Mucosa of descending colon (tissue), 3 donors: ENCODE measurements at places on chromosomes 4 and X. TPM values are rescaled to one million over a fixed set of nuclear protein-coding genes. Genes with fewer than 3 reads are reported as not detected.
A peak's percentile ranks its signal among the peaks of the same experiment; 100 is the strongest.

MRFAP1L1 gene
- 49.0 TPM for total RNA-seq

RPA4 gene
- total RNA-seq = 2.3 TPM

SPANXN4 gene
- not detected for total RNA-seq

FGF16 gene
- total RNA-seq = 0.28 TPM

RBM41 gene
- total RNA-seq = 15.6 TPM

GRCh38 chrX:66676990-66677389 lies 38.1 kb upstream of the EDA2R start:
- DNase-seq = no peak

- DNase-seq = peak; percentile 68
Observed at GRCh38 chr4:1899149-1900086, 28.2 kb downstream of the NSD2 start.

GRCh38 chr4:86506591-86506990 lies 87.5 kb upstream of the PTPN13 start:
- no peak for DNase-seq

DNA sequence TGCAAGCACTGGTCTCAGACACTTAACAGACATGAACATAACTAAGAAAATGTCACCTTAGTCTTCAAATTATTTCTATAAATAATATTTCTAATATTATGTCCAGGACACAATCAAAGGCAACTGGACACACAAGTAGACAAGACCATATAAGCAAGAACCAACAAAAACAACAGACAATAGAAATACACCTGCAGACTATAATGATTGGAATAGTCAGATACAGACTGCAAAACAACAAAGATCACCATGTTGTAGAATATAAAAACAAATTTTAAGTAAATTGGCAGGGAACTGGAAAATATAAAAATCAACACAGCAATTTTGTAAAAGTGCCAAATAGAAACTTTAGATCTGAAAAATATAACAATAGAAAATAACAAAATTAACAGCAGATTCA lies 220.7 kb downstream of the CLCN4 start:
- DNase-seq = no peak

DNA sequence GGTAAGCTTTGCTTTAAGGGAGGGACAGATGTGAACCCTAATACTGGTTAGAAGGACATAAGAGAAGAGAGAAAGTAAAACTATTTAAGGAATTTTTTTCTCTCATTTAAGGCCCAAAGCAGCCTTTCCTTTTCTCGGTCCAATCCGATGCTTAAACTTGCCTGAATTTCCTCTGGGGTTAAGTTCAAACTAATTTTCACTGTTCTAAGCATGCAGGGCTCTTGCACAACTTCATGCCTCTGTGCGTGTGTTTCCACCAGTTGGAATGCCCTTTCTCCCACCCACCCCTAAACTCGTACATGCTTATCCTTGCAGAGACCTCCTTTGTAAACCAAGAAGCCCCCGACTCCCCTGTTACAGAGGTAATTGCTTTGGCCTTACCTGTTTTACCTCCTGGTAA lies 204.7 kb downstream of the CBR4 start:
- no peak for DNase-seq

DNA sequence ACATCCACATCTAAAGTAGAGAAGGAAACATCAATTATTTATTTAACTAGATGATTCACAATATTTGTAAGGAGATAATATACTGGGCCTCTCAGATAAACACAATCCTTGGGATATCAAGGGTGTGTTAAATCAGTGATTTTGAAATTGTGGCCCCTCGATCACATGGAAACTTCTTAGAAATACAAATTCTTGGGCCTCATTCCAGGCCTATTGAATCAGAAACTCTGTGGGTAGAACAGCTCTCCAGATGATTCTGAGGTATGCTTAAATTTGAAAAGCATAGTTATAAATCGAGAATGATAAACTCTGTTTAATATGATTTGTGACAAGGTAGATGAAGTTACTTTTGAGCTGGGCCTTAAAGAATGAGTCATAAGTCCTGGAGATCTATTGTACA lies 64.3 kb upstream of the GPR174 start:
- DNase-seq = no peak

GRCh38 chrX:136710325-136710951 lies 62.5 kb downstream of the CD40LG start:
- DNase-seq = no peak

- DNase-seq = no peak
Observed at GRCh38 chr4:162232349-162232748, 68.5 kb upstream of the FSTL5 start.

- DNase-seq = no peak
Observed at GRCh38 chrX:44082829-44083228, 109.6 kb upstream of the NDP start.

- DNase-seq = no peak
Observed at GRCh38 chrX:44435047-44435446, 91.6 kb upstream of the EFHC2 start.

GRCh38 chrX:8897259-8897658 lies 96.1 kb upstream of the FAM9A start:
- no peak for DNase-seq

- DNase-seq = no peak
Observed at GRCh38 chrX:11787564-11787963, 29.5 kb downstream of the MSL3 start.

GRCh38 chrX:4091046-4091760 lies 377.8 kb upstream of the PRKX start:
- no peak for DNase-seq

GRCh38 chr4:124431653-124432192 lies 280.8 kb downstream of the ANKRD50 start:
- DNase-seq = no peak

- DNase-seq = no peak
Observed at GRCh38 chr4:149279331-149279730, 536.3 kb downstream of the IQCM start.
